ENCODE measurements at places on chromosomes 7 and 10. TPM values are rescaled to one million over a fixed set of nuclear protein-coding genes. Genes with fewer than 3 reads are reported as not detected.

DNA sequence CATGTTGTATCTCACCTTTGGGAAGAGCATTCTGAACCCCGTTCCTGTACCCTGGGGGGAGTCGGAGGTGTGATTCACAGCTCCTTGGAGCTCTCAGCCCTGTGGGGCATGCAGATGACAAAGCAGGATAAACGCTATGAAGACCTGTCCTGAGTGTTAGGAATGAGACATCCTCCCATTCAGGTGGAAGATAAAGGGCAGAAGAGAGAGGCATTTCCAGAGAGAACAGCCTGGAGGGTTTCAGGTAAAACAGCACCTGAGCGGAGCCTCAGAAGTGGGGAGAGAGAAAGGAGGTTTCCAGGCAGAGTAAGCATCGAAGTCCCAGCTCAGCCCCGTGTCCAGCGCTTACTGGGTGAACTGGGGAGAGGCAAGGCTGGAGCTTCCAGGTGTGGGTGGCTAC, 288.9 kb downstream of the KLF6 start:
- DNase-seq: no peak

DNA sequence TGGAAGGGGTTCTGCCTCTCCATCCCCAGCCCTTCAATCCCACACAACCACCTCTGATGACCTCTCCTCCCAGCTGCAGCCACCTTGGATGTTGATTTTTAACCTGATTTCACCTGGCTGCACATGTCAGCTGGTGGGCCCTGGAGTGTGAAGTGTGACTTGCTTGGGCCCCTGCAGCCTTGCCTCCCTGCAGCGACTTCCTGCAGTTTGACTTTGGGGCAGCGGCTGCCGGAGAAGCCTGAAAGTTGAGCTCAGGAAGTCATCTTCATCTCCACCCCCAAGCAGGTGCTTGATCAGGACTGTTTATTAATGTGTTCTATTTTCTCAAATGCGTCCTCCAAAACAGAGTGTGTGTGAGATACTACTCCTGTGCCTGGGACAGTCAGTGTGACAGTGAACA, 675.2 kb upstream of the GALNT17 start:
- DNase-seq: no peak

UNCX gene
- polyA plus RNA-seq: not detected

DNA sequence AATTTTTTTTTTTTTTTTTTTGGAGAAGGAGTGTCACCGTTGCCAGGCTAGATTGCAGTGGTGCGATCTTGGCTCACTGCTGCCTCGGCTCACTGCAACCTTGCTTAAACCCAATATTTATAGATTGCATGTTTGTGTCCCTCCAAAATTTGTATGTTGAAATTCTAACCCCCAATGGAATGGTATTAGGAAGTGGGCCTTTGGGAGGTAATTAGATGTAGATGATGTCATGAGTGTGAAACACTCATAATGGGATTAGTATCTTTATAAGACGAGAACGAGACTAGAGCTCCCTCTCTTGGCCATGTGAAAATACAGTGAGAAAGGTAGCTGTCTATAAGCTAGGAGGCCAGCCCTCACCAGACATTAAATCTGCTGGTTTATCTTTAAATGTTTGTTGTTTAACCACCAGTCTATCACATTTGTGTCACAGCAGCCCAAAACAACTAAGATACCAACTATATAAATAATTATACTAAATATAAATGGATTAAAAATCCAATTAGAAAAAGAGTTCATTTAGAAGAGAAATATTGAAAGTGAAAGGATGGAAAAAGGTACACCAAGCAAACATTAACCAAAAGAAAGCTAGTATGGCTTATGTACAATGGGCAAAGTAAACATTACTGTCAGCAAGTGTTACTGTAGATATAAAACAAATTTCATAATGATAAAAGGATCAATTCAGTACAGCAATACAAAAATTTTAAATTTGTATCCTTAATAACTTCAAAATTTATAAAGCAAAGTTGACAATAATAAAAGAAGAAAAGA, 9.3 kb downstream of the TCAF1 start:
- DNase-seq: peak; percentile 30

GRCh38 chr10:112307358-112308124, 24.3 kb downstream of the TECTB start:
- peak; percentile 33 for DNase-seq

EPHB4 gene
- polyA plus RNA-seq: 53.5 TPM

DNA sequence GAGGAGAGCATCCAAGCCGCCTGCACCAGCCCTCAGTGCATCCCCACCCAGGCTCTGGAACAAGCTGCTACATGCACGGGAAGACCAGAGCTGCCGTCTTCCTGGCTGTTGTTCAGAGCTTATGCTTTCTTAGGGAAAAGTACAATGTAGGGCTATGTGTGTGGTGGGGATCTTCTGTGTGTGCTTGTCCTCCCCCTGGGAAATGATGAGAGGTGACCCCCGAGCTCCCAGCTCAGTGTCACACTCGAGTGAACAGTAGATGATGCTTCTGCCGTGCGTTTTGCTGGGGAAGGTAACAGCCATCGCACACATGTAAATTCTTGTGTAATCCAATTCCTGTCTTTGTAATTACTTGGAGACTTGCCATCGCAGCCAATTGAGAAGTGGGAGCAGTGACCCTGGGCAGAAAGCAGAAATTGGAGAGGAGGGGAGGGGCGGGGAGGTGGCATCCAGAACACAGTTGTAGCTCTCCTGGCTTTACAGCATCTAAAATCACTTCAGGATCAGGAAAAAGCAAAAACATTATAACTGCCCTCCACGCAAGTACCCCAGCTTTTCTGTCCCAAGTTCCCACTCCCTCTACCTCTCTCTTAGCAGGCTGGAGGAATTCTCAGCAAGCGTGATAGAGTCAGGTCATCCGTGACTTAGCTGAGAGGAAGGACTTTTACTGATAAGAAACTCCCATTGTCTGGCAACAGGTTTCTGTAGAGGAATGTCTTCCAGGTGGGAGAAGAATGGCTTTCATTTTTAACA, 149.6 kb downstream of the TCF7L2 start:
- DNase-seq: peak; percentile 75

DNA sequence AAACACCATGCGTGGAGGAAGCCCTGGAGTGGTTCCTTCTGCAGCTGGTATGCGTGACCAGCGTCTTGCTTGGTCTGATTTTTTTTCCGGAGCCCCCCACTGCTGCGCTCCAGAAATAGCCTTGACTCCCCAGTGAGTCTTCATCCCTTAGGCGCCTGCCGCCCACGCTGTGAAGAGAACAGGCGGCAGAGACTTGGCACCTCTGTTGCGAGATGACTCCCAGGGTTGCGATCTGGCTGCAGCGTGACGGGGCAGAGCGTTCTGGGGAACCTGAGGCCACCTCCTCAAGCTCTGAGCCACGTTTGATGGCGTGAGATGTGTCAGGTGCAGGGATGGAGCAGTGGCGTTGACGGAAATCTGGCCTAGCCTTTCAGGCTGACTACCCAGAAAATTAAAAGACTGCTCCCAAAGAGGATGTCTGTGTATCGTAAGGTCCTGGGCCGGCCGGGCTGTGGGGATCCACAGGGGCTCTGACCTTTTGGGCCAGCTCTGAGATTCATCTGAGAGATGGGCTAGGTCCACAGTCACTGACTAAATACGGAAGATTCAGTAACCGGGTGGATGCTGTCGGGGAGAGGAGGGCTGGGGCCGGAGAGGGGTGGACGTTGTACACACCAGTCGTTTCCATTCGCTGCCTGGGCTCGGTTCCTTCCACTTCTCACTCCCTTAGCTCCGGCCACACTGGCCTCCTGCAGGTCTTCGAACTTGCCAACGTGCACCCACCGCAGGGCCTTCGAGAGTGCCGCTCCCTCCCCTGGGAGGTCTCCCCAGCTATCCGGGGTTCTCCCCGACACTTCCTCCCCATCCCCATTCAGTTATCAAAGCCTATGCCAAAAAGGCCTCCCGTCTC, 33.8 kb downstream of the PFKFB3 start:
- no peak for DNase-seq

- DNase-seq: no peak
Measured at GRCh38 chr7:102264367-102264891, 22.2 kb upstream of the SH2B2 start.

CPA2 gene
- polyA plus RNA-seq: 0.48 TPM

DNA sequence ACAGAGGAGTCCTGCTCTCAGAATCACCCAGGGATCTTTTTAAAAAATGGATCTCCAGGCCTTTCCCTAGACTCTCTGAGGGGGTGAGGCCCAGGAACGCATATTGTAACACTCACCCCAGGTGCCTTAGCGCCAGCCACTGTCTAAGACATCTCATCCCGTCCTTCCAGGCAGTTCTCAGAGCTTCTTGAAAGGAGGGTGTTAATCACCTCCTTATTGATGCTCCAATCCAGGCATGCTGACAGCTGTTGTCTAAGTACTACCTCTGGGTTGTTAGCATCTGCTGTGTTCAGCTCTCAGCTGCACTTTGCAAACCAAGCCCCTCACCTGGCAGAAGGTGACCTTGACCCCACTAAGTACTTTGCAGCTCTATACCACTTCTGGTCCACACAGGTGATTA, 36.0 kb downstream of the KIAA1549 start:
- no peak for DNase-seq

GRCh38 chr10:121662945-121663917, 65.0 kb upstream of the FGFR2 start:
- DNase-seq: peak; percentile 53

CFAP46 gene
- polyA plus RNA-seq: 1.5 TPM

GRCh38 chr7:134548877-134549276, at the start of gene AKR1B15:
TSS of gene AKR1B15 (plus strand) at chr7:134549110. CDS start at chr7:134564620, 15,510 bp downstream.
- DNase-seq: no peak

DNA sequence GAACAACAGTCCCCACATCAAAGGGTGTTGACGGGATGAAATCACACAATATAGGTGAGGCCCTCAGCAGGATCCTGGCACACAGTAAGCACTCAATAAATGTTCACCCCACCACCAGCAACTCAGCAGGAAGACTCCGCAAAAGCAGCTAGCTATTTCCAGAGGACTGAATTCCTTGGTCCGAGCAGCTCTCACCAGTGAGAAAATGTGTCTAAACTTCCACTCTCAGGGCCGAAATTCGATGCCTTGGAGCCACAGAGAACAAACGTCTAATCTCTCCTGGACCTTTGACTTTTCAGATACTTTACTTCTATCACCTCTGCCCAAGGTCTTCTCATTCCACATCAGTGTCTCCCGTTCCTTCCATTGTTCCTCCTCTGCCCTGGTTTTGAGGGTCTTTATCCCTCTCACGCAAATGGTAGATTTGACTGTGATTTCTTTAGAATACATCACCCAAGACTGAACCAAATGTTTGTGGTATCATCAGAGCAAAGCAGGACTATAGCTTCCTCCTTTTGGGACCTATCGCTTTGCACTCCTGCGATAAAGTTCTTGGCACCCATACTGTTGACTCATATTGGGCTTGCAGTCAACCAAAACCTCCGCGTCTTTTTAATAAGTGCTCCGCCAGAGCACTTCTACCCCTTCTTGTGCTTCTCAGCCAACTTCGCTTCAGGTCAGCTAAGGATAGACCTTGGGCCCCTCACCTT, 903 bp upstream of the NT5C2 start:
- DNase-seq: peak; percentile 34

- DNase-seq: no peak
Measured at GRCh38 chr7:42210779-42211178, 26.2 kb downstream of the GLI3 start.

OLAH gene
- polyA plus RNA-seq: not detected

- DNase-seq: no peak
Measured at GRCh38 chr10:14949291-14949690, 4.6 kb downstream of the DCLRE1C start.

- no peak for DNase-seq
Measured at GRCh38 chr10:103692952-103693811, 162.2 kb downstream of the SH3PXD2A start.

DNA sequence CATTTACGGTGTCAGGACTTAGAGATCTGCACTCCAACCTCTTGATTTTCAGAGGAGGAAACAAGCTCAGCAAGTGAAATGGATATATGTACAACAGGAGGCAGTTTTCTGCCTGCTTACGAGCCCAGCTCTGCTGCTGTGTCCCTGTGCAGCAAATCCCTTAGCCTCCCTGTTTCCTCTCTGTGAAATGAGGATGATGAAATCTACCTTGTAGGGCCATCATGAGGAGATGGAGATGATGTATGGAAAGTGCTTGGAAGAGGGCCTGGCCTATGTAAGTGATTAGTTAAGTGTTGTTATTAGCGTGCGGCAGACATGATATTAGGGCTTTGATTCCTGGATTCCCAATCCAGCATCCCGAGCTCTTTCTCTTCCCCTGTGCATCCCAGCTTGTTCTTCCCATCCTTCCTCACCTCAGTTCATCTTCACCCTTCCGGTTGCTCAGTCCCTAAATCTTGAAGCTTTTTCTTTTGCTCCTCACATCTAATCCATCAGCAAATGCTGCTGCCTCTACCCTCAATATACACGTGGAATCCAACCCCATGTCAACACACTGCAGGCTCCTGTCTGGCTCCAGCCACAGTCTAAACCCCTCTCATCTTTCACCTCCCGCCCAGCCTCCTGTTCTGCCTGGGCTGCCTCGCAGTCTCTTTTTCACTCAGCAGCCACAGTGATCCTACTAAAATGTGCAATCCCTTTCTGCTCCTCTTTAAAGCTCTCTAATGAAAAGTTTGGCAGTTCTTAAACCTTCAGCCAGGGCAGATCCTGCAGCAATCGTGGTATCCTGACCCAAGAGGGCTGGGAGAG, 113.8 kb downstream of the MARCHF5 start:
- DNase-seq: no peak

GRCh38 chr10:31587691-31588090, 268.7 kb downstream of the ZEB1 start:
- DNase-seq: no peak

DNA sequence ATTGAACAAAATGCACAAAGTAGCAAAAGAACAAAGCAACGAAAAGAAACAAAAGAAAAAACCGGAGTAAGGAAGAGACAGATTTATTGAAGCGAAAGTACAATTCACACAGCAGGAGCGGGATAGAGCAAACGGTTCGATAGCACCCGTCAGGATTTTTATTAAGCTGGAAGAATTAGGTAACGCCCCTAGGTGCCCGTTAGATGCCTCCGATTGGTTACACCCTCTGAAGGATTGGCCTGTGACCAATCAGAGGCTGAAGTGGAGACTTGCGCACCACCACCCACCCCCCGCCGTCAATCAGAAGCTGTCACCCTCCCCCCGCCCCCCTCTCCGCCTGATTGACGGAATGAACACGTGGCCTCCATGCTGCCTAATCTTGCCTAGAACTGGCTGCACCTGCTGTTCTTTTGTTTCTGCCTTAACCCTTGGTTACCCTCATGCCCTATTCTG, 16.8 kb downstream of the OCM2 start:
- peak; percentile 18 for DNase-seq

DNA sequence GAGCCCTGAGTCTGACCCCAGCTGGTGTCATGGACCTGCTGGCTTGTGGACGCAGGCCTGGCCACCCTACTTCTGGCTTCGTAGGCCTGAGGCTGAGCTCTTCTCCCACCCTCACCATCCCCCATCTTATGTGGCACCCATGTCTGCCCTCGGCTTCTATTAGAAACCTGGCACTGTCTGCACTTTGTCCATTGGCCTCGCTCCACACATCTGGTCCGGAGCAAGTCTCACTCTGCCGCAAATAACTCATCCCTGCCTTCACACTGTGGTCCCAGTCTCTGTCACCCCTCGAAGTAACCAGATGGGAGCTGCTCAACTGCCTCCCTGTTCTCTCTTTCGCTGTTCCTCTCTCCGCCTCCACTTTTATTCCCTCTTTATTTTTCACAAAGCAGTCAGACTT, 78.6 kb downstream of the TRRAP start:
- no peak for DNase-seq

- DNase-seq: peak; percentile 90
Measured at GRCh38 chr10:119006451-119007210, 22.9 kb upstream of the NANOS1 start.

AZGP1 gene
- polyA plus RNA-seq: 0.33 TPM

All from foreskin keratinocyte (primary cell).